ENCODE measurements at places on chromosomes 16 and 17.
A peak's percentile ranks its signal among the peaks of the same experiment; 100 is the strongest.

GRCh38 chr17:869086-869485 lies 86.9 kb downstream of the MRM3 start:
- no peak for DNase-seq

DNA sequence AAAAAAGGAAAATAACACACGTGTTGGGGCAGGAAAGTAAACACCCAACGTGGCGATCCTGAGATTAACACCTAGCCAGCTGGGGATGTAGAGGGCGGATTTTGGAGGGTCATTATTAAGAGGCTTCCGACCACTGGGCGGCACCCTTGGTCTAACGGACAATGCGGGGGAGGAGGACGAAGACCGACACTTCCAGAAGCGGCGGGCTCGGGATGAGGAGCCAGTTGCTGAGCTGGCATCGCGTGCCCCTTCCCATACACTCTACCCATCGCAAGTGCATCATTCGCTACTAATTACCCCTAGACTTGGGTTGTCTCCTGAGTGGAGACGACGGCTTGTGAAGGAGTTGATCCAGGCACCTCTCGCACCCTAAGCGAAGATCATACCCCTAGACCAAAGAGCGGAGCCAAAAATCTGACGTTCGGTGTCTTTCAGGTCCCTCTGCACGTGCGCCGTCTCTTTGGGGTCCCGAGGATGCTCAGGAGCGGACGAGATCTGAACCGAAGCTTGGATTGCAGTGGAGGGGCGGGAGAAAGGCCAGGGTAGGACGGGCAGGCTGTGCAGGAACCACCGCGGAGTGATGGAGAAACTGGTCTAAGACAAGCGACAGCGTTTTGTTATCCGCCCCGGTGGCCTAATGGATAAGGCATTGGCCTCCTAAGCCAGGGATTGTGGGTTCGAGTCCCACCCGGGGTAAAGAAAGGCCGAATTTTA lies 17.6 kb downstream of the ZNF213 start:
- peak; percentile 82 for DNase-seq

GRCh38 chr17:21177401-21177800 lies 36.6 kb downstream of the TMEM11 start:
- no peak for DNase-seq

DNA sequence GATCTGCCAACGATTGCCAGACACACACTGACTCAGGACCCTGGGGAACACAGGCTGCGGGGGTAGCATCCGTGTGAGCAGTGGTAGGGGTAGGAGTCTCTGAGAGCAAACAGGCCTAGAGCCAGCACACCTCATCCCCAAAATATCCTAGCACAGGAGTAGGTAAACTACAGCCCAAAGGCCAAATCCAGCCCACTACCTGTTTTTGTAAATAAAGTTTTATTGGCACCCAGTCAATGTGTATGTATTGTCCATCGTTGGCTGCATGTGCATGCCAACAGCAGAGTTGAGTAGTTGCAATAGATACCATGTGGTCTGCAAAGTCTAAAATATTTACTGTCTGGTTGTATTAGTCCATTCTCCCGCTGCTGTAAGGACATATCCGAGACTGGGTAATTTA lies 55.5 kb upstream of the GPRC5B start:
- DNase-seq: no peak

DNA sequence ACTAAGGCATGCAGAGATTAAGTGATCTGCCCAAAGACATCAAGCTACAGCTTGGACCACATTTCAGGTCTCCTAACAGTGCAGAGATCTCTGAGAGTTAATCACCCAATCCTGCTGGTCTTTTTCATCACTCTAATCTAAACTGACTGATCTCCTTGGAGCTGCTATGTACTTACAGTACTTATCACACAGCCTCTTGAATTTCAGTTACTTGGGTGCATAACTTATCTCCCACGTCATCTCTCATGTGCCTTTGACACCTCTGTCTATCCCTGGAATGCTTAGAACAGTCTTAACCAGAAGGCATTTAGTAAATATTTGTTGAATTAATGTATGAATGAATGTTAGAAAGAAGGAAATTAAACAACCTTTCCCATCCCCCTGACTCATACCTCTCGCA lies 139.0 kb downstream of the SNX11 start:
- no peak for DNase-seq

DNA sequence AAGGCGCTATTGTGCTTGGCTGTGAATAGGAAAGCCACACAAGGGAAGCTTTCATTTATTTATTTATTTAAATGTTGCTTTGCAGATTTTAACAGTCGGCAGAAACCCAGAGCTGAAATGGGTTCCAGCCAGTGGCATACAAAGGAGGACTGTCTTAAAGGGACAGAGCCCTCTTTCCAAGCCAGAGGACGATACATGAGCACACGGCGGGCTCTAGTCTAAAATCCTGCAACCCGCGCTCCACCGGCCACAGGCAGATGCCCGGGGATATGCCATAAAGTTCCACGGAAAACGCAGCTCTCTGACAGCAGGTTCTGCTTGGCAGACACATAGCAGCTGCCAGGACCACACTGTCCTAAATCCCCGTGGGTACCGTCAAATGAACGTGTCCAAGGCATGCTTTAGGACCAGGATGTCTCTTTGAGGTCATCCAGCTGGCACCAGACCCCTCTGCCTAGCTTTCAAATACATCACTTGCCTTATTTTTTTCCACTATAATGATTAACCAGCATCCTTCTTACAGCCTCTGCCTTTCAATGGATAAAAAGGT lies 64.6 kb downstream of the CYTH1 start:
- DNase-seq: no peak

DNA sequence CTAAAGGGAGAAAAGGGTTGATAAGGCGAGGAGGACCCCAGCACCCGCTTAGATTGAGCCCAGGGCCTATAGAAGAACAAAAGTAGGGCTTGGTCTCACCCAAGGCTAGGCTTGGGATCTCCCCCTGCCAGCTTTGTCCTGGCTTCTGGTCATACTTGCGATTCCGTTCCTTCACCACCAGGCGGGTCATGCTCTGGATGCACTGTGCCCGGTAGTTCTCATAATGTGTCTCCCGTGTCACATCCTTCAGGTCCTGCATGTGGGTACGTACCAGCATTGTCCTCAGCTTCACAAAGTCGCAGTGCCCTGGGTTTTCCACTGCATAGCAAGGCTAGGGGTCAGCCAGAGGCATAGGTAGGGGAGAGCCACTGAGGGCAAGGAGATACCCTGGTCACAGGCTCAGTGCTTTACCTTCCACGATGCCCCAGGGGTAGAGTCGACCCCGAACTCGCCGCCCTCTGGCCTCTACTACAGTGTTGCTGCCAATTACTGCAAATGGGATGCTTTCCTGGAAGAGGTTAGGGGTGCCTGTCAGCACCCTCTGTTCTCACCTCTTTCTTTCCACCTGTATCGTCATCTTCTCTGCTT lies 6.5 kb upstream of the MTMR4 start:
- DNase-seq: no peak

DNA sequence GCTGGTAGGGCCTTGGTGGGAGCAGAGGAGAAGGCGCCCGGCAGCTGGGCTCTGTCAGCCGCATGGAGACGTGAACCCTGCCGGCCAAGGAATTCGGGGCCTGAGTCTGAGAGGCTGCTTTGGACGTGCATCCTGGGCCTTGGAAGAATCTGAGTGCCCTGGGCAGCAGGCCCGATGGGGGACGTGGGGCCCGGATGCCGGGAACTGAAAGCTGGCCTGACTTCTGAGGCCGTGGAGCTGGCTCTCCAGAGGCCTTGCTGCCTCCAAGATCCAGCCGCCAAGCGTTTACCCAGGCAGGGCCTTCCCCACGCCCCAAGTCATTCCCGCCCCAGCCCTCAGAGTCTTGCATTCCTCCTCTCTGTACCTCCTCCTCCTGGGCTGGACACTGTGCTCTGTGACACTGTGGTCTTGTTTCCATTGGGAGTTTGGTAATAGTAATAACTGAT lies 37.2 kb downstream of the NKD1 start:
- no peak for DNase-seq

- no peak for DNase-seq
These were observed 58.7 kb downstream of the LITAF start for GRCh38 chr16:11528053-11528452.

- no peak for DNase-seq
These were observed 161.3 kb downstream of the SLC39A11 start for GRCh38 chr17:72931163-72931562.

DNA sequence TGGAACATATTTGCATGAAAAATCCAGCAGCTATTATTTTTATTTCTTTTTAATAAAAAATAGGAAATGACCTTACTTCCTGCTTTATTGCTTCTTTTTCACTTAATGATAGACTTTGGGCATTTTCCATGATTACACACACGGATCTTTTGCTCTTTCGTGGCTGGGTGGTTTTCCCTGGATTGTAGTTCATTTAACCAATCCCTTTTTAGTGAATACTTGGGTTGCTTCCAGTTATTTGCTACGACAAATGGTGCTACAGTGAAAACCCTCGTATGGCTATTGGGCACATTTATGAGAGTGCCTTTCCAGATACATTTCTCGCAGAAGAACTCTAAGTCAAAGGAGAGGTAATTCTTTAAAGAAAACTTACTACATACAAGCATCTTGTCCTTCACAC lies 38.6 kb downstream of the FOXL1 start:
- DNase-seq: no peak

DNA sequence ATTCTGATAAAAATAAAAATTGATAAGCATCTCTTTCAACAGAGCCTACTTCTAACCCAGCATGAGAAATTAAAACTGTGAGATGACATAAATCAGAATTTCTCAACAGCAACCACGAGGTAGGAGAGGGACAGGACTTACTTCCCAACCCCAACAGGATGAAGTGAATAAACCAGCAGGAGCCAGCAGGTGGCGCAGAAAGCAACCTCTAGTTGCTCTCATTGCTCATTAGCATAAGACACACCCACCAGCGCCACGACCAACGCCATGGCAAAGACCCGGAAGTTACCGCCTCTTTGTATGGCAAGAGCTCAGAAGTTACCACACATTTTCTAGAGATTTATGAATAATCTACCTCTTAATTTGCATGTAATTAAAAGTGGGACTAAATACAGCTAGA lies 189.4 kb upstream of the CDH8 start:
- DNase-seq: peak; percentile 30

GRCh38 chr16:55277536-55277935 lies 46.5 kb upstream of the IRX6 start:
- no peak for DNase-seq

- no peak for DNase-seq
These were observed 63.3 kb upstream of the CNTNAP4 start for GRCh38 chr16:76213860-76214259.

DNA sequence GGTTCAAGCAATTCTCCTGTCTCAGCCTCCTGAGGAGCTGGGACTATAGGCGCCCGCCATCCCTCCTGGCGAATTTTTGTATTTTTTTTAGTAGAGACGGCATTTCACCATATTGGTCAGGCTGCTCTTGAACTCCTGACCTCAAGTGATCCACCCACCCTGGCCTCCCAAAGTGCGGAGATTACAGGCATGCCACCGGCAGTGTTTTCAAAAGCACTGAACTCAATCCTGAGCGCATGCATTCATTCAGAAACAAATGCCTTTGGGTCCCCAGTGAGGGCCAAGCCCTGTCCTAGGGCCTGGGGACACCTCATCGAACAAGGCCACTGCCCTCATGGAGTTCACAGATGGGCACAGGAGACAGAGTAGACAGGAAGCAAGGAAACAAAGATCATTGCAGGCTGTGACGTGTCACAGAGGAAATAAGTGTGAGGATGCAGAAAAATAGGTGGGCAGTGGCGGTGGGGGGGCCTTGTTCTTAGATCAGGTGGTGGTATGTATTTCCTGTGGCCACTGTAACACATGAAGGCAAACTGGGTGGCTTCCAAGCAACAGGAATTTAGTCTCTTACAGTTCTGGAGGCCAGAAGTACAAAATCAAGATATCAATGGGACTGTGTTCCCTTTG lies 12.5 kb downstream of the TMEM114 start:
- no peak for DNase-seq

- DNase-seq: no peak
These were observed 141.4 kb upstream of the GSE1 start for GRCh38 chr16:85471469-85472431.

GRCh38 chr17:45391291-45391690 lies 41.4 kb downstream of the ARHGAP27 start:
- DNase-seq: no peak

- DNase-seq: no peak
These were observed 137.5 kb downstream of the TRIM37 start for GRCh38 chr17:58969156-58969555.

DNA sequence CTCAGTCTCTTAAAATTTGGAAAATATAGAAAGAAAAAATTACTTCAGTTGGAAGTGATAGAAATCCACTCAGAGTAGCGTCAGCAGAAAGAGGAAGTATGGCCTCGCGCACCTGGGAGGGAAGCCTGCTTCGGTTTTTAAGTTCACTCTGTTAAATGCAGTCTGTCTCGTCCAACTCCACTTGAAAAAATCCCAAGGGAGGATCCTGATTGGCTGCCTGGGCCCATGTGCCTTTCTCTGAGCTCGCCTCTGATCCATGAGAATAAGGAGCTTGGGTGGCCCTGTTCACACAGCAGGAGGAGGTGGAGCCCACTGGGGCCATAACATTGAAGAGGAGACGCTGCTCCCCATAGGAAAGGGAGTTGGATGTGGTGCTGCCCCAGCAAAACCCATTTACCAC lies 40.7 kb downstream of the DNAJA2 start:
- DNase-seq: no peak

- no peak for DNase-seq
These were observed 3.3 kb upstream of the HBM start for GRCh38 chr16:162271-162991.

DNA sequence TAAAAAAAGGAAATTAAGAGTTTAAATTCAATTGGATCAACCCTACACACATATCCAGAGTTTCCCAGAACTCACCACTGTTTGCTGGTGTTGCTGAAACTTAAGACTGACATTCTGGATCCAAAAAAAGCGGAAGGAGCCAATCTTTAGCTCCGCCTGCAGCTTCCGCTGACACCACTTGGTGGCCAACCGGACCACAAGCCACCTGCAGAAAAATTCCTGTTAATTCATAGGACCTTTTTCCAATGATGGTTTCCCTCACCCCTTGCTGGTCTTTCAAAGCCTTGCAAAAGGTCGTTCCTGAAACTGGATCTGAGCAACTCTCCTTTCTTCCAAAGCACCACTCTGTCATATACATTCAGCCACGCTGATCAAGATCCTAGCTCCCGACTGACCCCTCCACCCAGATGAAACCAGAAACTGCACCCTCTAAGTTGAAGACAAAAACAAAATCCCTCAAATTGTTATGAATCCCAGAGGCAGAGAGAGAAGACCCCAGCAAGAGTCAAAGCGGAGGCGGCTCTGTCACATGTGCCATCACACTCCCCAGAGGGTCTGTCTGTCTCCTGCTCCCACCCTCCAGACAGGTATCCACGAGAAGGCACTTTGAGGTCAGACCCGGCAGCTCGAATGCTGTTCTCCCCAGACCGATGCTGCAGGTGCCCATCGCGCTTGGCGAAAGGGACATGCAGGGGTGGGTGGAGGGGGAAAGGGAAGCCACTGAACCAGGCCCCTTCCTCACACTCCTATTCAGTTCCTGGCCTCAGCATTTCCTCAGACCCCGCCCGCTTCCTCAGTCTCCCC lies 773 bp downstream of the BLTP2 start:
- DNase-seq: no peak

- DNase-seq: no peak
These were observed 10.0 kb upstream of the PECAM1 start for GRCh38 chr17:64400642-64401041.
